ENCODE measurements at places on chromosomes 13 and 19.
A peak's percentile ranks its signal among the peaks of the same experiment; 100 is the strongest.

- peak; percentile 80 for DNase-seq
Observed at GRCh38 chr19:16714702-16715287, 4.9 kb upstream of the NWD1 start.

GRCh38 chr13:108657519-108657918 lies 28.1 kb downstream of the MYO16 start:
- no peak for DNase-seq

DNA sequence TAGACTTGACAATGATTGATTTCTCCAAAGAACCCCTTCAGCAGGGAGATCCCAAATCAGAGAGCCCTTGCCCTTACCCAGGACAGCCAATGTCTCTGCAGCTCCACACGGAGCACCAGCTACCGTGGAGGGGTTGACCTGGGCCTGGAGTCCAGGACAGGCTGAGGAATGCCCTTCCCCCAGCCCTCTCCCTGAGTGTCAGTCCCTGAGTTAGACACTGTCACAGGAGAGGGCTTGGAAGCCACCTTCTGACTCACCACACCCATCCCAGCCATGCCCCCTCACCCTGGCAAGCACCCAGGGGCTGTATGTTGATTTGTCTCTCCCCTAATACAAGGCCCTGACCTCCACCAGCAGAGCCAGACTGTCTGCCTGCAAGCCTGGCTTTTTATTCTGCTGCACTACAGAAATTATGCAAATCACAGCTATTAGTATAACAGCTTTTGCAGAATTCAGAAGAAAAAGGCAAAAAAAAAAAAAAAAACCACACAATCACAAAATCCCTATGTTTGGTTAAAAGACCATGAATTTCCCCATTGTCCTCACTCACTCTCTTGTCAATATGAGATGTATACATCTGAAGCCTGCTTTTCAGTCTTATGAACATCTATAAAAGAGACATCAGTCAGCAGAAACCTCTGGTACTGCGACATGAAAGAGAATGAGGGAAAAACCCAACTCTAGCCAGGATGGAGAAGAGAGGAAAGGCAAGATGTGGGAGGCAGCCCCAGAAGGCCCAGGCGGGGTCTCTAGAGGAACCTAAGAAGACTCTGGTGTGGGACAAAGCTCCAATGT lies 240.7 kb downstream of the UQCRFS1 start:
- DNase-seq, result no peak

- peak; percentile 39 for DNase-seq
Observed at GRCh38 chr19:36527341-36527740, 730 bp downstream of the ZNF260 start.

DNA sequence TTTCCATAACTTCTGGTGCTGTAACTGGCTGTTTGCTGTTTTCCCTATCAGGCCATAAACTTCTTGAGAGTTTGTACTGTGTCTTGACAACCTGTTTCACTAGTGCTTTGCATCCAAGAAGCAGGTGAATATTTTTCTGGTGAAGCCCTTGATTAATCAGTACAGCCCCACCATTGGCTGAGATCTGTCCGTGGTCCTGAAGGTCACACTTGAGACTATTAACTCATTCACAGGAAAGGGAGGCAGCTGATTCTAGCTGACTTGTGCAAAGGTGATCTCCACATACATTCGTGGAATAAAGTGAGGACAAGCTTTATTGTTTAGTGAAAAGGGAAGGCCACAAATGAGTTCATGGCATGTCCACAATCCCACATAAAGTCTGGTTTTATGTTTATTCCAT lies 61.4 kb upstream of the ZNF835 start:
- peak; percentile 62 for DNase-seq

DNA sequence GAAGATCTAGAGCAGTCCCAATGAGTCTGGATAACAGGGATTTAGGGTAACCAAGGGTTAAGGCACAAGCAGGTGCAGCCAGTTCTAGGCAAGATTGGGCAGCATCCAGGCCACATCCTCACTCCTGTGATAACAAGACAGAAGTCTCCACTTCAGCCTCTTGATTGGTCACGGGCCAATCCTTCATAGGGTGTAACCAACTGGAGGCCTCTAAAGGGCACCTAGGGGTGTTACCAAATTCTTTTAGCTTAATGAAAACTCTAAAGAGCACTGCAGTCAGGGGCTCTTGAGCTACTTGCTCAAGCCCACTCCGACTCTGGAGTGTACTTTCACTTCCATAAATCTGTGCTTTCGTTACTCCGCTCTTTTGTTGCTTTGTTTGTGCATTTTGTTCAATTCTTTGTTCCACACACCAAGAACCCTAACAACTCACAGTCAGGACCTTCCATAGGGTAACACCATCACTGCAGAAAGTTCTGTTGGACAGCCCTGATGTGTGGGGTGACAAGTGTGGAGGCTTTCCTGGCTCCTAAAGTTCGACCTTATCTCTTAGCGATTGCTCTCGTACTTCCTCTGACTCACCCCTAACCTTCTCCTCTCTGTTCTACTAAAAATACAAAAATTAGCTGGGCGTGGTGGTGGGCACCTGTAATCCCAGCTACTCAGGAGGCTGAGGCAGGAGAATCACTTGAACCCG lies 36.1 kb downstream of the ZSWIM9 start:
- DNase-seq, result no peak

- DNase-seq, result no peak
Observed at GRCh38 chr13:41720839-41721561, 239.9 kb downstream of the VWA8 start.

GRCh38 chr13:77374786-77375185 lies 47.9 kb upstream of the MYCBP2 start:
- no peak for DNase-seq

DNA sequence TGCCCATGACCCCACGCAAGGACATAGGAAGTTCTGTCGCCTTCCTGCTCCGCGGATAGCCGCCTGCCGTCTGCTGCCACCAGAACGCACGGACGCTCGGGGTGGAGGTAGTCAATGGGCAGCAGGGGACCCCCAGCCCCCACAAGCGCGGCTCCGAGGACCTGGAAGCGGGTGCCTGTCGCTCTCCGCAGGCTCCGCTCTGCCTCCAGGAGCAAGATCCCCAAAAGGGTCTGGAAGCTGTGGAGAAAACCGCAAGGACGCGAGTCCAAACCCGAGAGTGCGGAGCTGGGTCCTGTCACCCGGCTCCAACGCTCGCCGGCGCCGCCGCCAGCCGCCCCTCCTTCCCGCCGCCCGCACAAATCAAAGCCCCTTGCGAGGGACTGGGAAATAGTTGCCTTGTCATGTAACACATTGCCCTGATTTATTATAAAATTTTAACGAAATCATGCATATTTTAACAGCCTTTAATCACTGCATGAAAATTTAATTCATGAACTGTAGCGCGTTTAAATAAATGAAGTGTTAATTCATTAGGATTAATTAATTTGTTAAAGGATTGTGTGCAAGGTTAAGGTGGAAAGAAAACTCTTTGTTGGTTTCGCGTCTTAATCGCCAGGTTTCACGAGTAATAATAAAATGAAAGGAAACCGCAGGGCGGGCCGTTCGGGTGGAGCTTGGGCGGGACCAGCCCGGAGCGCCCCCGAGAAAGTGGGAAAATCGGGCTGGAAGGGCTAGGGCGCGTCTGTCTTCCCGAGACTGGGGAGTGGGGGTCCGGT lies 5.5 kb upstream of the POU4F1 start:
- peak; percentile 74 for DNase-seq

Data from eye (tissue), 1 donor.